ENCODE measurements at places on chromosomes 6 and 20.

DNA sequence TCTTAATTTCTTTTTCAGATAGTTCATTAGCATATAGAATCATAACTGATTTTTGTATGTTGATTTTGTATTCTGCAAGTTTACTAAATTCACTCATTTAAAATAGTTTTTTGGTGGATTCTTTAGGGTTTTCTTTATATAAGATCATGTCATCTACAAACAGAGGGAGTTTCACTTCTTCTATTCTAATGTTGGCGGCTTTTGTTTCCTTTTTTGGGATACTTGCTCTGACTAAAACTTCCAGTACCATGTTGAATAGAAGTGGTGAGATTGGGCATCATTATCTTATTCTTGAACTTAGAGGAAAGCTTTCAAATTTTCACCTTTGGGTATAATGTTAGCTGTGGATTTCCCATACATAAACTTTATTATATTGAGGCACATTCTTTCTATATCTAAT, 296.9 kb downstream of the BCKDHB start:
- peak; percentile 8 for DNase-seq

DNA sequence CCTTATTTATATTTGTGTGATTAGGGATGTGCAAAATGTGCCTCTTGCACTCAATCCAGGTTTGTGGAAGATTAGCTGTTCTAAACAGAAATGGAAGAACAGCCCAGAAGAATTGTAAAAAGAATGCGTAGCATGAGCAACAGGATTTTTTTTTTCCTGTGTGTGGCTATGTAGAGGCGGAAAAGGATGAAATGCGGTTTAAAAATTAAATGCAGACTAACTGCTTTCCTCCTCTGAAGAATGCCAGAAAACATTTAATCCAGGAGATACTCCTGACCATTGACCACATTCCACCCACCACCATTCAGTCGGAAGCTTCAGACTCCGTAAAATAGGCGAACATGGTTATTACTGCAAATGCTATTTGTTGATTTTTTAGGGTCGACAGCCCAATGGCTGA, 83.4 kb downstream of the BMP6 start:
- DNase-seq, result no peak

DNA sequence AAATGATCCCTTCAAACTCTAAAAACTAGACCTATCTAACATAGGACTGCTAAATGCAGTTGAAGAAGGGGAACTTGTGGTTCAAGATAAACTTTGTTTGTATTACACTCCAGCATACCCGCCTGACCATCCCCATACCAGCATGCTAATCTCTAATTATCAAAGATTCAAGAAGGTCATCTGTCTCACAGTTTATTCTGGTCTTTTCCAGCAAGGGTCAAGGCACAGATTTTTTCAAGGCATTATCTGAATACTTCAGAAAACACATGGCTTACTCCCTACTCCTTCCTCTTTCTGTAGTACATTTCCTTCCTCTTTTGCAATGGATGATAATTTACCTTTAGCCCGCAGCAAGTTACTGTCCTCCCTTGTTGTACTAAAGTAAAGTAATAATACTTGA, 174.1 kb downstream of the PKHD1 start:
- DNase-seq, result no peak

DNA sequence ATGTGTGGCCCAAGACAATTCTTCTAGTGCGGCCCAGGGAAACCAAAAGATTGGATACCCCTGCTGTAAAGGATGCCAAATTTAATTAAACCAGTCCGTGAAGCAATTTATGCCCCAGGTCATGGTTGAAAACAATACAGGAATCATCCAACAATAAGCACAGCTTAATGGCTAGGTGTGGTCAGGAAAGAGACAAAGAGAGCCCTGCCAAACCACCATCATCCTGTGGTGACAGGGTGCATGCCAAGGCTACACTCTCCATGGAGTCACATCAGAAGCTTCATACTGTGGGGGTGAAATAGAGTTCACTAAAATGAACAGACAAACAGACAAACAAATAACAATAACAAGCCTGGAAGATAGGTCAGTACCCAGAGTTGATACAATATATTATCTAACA, 62.7 kb downstream of the DZANK1 start:
- no peak for DNase-seq

- DNase-seq, result no peak
These were observed 378 bp upstream of the ERVFRD-1 start for GRCh38 chr6:11111769-11112437.

DNA sequence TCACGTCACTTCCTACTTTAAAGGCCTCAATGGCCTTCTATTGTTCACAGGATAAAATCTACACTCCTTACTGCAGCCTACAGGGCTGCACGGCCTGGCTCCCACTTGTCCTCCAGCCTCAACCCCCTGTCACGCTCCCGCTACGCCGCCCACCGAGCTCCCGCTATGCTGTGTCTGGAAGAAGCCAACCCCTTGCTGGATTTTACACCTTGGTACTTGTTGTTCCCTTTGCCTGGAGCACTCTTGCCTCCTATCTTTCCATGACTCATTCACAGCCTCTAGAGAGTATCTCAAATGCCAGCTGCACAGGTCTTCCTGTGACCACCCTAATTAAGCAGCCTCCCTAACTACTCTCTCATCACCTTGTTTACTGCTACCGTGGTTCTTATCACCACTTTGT, 259.9 kb downstream of the PRKN start:
- DNase-seq, result no peak

- no peak for DNase-seq
These were observed 71.3 kb upstream of the IYD start for GRCh38 chr6:150297327-150298029.

DNA sequence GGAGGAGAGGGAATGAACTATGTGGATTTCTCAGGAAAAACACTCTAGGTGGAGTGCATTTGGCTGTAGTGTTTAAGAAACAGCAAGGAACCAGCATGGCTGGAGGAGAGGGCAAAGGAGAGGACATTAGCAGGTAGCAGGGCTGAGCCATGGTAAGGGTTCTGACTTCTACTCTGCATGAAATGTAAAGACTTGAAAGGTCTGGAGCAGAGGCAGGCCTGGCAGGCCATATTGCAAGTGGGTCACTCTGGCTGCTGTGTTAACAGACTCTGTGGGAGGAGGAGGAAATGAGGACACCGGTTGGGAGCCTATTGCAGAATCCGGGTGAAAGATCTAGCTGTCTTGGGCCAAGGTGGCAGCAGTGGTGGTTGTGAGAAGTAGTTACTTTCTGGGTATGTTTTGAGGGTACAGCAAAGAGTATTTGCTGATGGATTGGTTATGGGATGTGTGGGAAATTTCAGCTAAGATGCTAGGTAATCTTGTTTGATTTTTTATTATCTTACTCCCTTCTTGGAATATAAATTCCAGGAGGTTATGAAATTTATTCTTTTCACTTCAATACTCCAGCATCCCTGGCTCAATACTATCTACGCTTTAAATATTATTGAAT, 115.9 kb upstream of the BCLAF1 start:
- DNase-seq, result no peak

- no peak for DNase-seq
These were observed 5.2 kb downstream of the MDC1 start for GRCh38 chr6:30711758-30712380.

DNA sequence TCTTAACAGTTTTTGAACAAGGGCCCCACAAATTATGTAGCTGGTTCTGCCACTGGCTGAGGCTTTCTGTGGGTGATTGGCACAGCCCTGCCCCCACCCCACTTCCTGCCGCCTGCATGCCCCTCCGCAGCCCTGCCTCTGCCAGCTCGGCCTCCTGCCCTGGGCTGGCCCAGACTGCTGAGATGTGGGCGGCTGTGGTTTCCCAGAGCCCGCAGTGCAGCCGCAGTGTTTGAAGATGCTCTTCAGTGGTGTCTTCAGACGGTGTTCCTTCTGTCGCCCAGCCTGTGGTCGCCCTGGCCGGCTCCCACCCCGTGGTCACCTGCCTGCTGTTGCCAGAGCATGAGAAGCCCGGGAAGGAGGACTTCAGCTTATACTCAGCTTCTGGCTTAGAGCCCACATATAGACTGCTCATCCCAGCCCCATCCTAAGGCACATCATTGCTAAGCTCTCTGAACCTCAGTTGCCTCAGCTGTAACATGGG, 154.3 kb downstream of the VEGFA start:
- peak; percentile 70 for DNase-seq

DNA sequence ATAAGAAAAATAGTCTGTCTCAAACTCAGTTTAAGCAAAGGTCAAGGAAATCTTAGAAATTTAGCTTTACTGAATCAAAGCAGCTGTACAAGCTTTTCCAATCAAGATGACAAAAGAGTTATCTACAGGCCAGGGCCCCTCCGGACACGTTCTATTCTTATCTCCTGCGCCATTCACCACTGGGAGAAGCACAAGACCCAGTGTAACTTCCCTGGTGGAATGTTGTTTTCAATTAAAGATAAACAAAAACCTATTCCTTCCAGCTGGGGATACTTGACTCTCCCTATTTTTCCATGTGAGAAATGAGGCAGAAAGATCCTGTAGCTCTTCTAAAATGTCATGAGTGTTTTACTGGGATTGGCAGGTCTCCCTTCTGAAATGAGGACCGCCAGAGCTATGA, 123.3 kb downstream of the TBX18 start:
- DNase-seq, result no peak

- DNase-seq, result no peak
These were observed 390.8 kb upstream of the HS3ST5 start for GRCh38 chr6:114733596-114733995.

DNA sequence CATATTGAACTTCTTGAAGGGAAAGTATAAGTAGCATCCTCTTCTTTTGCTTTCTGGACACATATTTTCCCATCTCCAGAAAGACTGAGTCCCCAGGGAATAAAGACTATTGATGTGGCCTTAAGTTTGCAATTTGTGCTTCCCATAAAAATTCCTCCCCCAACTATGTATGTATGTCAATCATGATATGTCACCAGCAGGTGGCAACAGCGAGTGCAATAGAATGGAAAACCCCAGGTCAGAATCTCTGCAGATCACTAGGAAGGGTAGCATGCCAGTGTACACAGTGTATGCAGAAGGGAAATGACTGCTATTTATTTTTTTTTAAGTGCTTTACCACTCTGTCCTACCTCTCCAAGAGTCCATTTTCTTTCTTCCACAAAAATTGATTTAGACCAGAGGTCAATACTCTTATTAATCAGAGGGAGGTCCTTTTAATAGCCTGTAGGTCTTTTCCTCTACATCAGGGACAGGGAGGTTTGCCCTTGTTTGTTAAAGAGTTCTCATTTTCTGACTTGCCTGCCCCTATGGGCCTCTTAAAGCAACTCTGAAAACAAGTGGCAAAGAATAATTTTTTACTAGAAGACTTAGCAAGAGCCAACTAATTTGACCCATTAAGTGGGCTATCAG, 61.4 kb downstream of the BMP2 start:
- peak; percentile 64 for DNase-seq

- DNase-seq, result no peak
These were observed 443.0 kb downstream of the PKHD1 start for GRCh38 chr6:51644426-51644825.

DNA sequence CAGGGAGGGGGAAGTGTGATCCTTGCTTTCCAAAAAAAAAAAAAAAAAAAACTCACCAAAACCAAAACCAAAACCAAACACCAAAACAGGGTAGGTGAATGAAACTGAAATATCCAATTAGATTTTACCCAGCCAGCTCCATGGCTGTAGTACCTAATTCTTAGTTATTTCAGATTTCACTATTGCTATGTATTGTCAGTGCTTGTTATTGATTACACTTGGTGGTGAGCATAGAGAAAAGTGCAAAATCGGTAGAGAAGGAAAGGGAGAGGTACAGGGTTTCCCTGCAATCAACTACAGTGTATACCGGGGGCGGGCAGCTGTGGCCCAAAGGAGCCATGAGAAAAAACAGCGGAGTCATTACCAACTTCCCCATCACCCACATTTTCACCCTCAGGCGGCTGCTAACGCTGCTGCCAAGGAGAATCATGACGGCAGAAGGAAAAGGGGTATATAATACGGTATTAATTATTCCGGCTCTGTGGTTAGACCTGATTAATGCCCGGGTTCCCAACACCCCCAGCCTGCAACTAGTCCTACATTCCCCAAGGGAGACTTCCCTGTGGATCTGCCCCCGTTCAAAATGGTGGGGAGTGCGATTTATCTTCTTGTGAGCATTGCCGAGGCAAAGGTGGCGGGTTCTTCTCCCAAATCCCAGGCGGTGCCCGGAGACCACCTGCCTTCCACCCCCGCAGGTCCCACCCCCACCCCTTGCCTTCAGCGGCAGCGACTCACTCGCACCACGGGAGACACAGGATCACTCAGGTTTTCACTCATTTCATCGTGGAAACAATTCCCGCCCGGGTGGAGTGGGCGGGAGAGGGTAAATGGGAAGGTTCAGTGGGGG, at the start of gene C6orf62:
Gene C6orf62 (minus strand): TSS at position 30 of the 847 bp plus-strand sequence. CDS start 486 bp downstream, outside the sequence.
- peak; percentile 53 for DNase-seq

DNA sequence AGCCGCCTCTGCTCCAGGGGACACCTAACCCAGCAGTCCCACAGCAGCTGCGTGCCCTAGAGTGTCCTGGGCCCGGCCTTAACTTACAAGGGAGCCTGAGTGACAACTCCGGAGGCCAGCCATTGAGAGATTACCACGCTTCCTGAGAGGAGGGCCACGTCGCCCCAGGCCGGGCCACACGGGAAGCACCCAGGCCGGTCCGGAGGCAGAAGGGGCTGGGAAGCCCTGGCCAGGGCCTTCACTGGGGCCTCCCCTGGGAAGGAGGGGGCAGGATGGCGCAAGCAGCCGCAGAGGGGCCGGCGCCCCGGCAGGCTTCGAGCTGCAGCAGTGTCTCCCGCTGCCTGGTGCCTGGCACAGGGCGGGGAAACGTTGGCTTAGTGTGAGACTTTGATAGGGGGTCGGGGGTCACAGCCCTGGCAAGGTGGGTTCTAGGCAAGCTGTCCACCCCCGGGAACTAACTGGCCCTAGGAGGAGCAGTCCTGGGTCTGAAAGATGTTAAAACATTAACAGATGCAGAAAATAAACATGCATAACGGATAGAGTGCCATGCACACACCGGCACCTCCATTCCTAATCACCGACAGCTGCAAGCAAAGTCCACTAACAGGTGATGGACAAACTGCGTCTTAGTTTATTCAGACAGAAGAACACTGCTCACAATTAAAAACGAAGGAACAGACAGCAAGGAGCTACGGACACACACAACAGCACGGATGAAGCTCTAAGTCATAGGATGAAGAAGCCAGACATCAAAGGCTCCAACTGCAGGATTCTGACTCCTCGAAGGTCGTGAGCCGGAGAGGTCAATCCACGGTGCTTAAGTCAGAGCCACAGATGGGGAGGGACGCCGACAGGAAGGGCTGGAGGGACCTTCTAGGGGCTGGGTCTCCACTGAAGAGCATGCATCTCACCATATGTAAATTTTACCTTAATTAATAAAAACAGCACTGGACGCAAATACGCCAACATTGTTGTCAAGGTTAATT, 17.4 kb downstream of the CHRNA4 start:
- DNase-seq, result no peak

DNA sequence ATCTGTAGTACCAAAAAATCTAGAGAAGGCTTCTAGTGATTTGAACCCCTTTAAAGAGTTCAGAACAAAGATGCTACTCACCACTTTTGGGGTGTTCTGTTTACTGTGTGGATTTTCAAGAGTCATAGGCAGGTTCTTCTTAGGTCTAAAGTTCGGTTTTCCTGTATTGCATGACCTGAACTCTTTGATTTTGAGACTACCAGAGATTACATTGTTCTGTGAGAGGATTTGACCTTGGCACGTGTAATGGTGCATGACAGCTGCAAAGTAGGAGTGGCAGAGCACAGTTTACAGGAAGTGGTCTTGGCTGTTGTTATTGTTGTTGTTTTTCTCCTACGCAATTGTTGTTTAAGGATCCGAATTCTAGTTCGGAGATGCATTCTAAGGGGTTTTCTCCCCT, 592.7 kb downstream of the EPHA7 start:
- no peak for DNase-seq
